ENCODE measurements at places on chromosomes 7 and 10.

DNA sequence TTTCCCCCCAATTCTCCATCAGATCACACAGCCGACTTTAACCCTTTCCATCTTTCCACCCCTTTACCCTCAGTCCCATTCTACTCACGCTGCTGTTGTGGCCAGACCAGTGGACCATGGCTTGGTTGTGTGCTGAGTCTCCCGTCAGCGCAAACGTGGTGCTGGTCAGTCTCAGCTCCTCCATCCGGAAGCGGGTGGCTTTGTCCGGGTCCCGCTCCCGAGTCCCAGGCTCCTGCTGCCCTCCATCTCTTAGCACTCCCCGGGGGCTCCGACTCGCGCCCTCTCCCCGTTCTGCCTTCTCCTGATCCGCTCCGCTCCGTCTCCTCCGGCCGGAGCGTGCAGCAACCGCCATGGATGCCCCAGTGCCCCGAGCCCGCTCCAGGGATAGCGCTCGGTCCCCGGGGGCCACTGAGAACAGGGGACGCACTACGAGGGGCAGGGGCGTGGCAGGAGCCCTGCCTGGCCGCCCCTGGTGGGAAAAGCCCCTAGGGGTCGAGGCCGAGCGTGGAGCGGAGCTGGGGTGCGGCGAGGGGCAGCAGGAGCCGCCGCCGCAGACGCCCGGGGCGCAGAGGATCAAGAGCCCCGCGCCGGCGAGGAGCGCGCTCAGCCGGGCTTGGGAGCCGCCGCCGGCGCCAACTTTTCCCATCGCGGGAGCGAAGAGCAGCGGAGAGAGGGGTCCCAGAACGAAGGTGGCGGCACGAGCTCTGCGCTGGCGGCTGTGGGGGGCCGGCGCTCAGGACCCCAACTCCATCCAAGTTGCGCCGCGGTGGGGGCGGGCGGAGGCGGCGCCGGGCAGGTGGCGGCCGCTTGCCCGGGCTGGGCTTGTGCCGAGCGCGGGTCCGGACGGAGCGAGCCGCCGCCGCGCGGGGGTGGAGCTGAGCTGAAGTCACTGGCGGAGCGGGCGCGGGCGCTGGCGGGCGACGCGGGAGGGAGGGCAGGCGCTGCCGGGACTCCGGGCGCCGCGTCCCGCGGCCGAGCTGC, at the start of gene SORCS1:
Gene SORCS1, minus strand, starts transcription at position 826 of the 981 bp plus-strand sequence.
- DNase-seq = peak; percentile 54

DNA sequence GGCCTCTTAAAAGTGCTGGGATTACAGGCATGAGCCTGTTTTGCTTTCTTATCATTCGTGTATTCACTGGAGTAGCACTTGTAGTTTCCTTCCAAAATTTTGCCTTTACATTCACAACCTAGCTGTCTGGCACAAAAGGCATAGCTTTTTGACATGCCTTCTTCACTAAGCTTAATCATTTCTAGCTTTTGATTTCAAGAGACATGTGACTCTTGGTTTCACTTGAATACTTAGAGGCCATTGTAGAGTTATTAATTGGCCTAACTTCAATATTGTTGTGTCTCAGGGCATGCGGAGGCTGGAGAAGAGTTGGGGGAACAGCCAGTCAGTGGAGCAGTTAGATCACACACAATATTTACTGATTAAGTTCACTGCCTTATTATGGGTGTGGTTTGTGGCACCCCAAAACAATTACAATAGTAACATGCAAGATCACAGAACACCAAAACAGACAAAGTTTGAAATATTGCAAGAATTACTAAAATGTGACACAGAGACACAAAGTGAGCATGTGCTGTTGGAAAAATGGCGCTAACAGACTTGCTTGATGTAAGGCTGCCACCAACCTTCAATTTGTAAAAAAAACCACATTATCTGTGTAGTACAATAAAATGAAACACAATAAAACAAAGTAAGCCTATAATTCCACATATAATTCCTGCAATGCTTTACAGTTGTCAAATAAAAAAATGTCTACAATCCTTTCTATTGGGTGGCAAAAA, 43.1 kb downstream of the BRAF start:
- no peak for DNase-seq

GRCh38 chr7:49670991-49671390, 102.4 kb upstream of the VWC2 start:
- no peak for DNase-seq

DNA sequence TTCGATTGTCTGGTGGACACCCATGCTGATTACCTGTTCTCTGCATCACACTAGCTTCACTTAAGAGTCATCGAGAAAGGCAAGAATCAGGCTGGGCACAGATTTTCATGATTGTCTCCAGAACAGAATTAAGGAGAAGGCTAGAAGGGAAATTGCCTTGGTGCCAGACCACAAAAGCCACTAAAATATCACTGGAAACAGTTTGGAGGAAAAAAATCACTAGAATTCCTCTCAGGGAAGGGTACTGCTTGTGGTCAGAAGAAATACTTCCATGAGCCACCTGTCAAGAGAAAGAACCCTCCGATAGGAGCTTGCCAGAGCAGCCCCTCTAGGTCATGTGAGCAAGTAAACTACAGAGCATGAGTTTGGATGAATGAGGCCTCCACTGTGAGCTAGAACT, 269.3 kb upstream of the TEX47 start:
- no peak for DNase-seq

- DNase-seq = no peak
These were observed 488.8 kb upstream of the MKI67 start for GRCh38 chr10:128614802-128615553.

- DNase-seq = no peak
These were observed 189.2 kb downstream of the CAMK1D start for GRCh38 chr10:12538491-12538995.

DNA sequence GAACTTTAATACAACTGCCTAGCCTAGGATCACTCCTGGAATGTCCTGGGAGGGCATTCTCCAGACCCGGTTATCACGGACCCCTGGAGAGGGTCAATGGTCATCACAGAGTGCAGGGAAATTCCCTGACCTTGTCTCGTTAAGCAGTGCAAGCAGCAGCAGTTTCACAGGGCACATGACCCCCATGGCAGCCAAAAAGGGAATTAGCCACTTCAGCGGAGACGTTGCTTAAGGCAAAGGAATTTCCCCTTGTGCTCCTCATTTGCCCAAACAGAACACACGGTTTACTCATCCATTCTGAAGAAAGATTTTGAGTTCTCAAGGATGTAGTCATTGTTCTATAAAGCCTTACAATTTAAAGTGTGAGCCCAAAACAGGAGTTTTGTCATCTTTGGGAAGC, 260.3 kb downstream of the SNX13 start:
- no peak for DNase-seq

GRCh38 chr10:90289037-90289436, 568.8 kb downstream of the HTR7 start:
- DNase-seq = no peak
